ENCODE measurements at places on chromosomes 1 and 21.

GRCh38 chr1:43277116-43277876, 7.5 kb downstream of the TMEM125 start:
- DNase-seq, result no peak

- DNase-seq, result no peak
Measured at GRCh38 chr1:66295803-66296202, 238.2 kb upstream of the SGIP1 start.

GRCh38 chr1:245544236-245544635, 389.5 kb downstream of the KIF26B start:
- DNase-seq, result no peak

DNA sequence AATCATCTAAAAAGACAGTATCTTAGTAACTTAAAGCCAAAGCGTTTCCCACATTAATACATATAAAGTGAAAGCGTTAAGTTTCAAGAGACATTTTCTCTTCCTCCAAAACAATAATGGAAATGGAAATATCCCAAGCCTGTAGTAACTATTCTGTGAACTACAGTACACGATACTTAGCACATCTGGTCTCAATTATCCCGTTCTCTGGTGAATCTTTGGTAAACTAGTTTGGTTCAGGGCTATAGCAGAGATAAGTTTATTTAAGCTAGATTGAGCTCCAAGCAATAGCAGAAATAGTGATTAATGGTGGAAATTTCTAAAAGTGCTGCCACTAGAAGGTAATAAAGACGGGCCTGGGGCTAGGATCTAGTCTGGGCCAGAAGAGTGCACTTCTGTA, 55.2 kb downstream of the PCNX2 start:
- DNase-seq, result peak; percentile 59

DNA sequence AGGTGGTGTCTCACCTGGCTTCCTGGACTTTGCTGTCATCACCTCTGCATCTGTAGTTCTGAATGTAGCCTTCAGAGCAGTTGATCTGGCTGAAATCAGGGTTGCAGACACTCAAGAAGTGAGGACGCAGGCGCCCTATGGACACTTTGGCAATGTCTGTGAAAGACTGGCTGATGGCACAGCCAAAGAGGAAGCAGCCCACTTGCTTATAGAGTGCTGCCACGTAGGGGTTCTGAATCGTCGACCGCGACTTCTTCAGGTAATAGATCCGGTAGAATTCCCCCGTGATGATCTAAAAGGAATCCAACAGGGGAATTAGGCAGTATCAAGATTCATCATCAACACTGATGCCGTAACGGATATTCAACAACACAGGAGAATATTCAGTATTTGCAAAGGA, 55.1 kb downstream of the PLPP3 start:
- DNase-seq, result no peak

GRCh38 chr1:159921700-159922504, 3.4 kb downstream of the TAGLN2 start:
- DNase-seq, result no peak

DNA sequence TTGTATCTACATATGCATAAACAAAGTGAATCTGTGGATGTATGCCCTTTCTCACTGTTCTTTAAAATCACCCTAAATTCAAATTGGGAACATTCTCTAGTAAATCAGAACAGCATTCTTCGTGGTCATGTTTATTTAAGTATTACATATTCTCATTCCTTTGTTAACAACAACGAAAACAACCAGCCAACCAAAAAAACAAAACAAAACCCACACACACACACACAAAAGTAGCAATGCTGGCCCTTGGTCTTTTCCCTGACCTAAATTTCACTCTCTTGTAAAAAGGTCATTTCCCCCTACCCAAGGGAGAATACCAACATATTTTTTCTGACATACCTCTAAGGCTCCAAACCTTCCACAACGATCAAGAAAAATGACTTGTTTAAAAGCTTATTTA, 102.6 kb downstream of the NRIP1 start:
- DNase-seq, result no peak

GRCh38 chr21:14943616-14944015, 121.2 kb downstream of the NRIP1 start:
- DNase-seq, result no peak

GRCh38 chr1:25197235-25197975, 34.9 kb downstream of the SYF2 start:
- DNase-seq, result no peak

DNA sequence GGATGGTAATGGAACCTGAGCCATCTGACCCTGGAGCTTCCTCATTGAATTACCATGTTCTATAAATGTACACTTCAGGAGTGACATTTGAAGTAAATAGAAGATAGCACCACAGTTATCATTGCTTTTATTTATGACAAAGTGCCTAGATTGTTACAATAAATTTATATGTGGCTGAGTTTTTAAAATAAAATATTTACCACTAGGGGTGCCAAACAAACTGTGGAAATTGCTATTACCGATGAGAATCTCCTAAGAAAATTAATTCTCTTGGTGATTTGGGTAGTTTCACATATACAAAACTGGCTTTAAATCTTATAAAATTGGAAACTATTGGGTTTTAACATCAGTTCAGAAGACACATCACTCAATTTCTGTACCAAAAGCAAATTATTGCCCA, 1.4 kb upstream of the TNR start:
- no peak for DNase-seq

GRCh38 chr1:56212143-56212542, 367.2 kb downstream of the PLPP3 start:
- DNase-seq, result no peak

DNA sequence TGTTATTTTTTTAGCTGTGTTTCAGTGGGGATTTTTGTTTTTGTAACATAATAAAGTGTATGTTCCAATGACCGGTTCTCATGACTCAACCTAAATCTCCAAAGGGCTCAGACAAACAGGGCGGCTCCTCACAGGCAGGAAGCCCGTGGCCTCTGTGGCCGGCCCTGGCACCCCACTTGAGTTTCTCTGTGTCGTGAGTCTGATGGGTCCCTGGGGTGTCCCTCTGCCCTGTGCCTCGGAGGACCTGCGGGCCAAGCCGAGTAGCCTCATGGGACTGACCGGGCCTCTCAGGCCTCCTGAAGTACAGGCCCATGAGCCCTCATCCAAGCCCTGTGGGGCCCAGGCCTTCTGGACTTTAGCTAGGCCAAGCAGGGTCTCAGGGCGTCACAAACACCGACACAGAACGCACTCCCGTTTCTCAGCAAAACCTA, 16.1 kb upstream of the CCDC27 start:
- DNase-seq, result no peak

DNA sequence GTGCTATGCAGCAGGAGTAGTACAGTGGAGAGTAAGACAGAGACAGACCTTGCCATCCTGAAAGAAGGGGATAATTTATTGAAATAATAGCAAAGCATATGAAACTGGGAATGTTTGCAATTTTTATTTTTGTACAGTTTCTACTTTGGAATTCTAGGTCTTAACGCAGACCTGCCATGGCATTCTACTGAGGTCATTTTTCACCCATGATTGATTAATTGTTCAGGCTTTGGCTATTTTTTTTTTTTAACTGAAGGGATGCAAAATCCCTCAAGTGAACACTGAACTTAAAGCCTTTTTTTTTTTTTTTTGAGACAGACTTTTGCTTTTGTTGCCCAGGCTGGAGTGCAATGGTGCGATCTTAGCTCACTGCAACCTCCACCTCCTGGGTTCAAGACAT, 27.1 kb downstream of the MTF2 start:
- no peak for DNase-seq

- DNase-seq, result no peak
Measured at GRCh38 chr21:33815143-33815707, 100.4 kb downstream of the ATP5PO start.

GRCh38 chr1:1024771-1025699, 5.1 kb downstream of the AGRN start:
- no peak for DNase-seq

DNA sequence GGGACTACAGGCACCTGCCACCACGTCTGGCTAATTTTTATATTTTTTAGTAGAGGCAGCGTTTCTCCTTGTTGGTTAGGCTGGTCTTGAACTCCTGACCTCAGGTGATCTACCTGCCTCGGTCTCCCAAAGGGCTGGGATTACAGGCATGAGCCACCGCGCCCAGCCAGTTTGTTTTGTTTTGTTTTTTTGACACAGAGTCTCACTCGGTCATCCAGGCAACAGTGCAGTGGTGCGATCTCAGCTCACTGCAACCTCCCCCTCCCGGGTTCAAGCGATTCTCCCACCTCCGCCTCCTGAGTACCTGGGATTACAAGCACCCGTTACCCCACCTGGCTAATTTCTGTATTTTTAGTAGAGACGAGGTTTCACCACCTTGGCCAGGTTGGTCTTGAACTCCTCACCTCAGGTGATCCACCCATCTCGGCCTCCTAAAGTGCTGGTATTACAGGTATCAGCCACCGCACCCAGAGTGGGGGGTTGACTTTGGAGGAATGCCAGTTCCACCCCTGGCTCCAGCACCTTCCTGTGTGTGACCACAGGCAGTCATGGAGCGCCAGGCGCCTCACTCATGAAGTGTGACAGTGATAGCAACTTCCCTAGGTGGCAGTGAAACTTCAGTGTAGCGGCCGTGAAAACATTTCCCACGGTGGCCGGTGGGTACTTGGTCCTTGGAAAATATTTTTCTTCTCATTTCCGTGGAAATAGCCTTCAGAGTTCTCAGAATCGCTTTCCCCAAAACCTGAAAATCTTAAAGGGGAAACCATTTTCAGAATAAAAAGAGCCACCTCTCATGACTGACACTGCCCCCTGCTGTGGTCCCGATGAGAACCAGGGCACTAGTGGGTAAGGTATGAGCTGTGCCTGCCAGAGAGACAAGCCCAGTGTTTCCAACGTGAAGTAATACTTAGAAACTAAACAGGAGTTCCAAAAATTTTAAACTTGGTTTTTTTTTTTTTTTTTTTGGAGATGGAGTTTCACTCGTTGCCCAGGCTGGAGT, 48.6 kb downstream of the WDR4 start:
- DNase-seq, result no peak

GRCh38 chr1:98674075-98674781, 12.7 kb downstream of the SNX7 start:
- peak; percentile 81 for DNase-seq

GRCh38 chr1:212487774-212488435, 55.2 kb downstream of the NENF start:
- DNase-seq, result no peak

DNA sequence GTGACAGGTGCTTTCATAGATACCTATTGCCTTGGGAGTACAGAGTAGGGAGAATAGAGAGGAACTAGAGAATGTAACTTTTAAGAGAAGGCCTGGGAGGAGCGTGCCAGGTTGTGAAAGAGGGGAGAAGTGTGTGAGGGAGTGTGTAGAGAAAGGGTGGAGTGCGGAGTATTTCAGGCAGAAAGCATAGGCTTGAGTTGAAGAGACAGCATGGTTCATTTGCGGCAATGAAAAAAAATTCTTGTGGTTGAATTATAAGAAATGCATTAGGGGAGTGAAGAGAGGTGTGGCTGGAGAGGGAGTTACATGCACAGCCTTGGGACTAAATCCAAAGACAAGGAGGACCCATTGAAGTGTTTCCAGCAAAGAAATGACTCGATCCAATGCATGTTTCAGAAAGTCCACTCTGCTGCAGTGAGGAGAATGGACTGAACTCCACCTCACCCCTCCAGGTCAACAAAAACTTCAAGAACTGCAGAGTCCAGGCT, 81.7 kb upstream of the ADAM30 start:
- peak; percentile 64 for DNase-seq

DNA sequence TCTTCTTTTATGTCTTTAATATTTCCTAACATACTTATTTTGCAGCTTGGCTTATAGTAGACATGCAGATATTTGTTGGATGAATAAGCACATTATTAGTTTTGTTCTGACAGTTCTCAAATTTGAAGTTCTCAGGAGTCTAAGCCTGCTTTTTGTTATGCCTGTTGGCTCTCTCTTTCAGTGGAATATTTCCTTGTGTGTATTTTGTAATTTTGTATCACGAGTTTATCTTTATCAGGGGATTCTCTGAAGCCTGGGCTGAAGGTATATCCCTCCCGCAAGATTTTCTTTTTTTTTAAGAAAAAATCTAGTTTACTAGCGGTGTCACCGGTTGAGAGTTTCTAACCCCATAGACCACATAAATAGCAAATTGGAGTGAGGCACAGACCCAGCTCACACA, 105.9 kb downstream of the RGL1 start:
- DNase-seq, result peak; percentile 72

GRCh38 chr1:79235301-79236002, 228.9 kb upstream of the ADGRL4 start:
- DNase-seq, result peak; percentile 46

DNA sequence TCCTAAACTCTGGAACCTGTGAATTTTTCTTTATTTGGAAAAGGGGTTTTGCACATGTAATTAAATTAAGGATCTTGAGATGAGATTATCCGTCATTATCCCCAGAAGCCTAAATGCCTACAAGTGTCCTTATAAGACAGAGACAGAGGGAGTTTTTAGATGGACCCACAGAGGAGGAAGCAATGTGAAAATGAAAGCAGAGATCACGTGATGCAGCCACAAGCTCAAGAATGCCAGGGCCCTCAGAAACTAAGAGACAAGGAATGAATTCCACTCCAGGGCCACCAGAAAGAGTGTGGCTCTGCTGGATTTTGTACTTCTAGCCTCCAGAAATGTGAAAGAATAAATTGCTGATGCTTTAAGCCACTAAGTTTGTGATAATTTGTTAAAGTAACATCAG, 183.6 kb upstream of the UBE2U start:
- DNase-seq, result peak; percentile 78

DNA sequence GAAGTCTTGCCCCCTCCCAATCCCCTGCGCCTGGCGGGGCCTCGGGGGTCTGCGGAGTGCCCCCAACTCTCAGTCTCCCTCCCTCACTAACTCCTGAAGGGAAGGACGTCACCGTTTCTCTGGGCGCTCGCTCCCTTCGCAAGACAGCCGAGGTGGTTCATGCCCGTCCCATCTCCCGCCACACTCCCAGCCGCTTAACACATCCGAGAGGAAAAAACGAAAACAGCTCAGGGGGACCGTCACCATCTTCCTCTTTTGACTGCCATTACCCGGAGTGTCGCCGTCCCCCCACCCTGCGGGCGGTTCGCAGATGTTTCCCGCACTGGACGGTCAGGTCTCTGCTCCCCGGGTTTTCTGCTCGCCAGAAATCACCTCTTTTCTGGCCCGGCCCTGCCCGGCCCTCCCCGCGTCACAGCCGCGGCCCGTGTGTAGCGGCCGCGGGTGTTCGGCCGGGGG, 532 bp downstream of the ERO1B start:
- DNase-seq, result peak; percentile 11

DNA sequence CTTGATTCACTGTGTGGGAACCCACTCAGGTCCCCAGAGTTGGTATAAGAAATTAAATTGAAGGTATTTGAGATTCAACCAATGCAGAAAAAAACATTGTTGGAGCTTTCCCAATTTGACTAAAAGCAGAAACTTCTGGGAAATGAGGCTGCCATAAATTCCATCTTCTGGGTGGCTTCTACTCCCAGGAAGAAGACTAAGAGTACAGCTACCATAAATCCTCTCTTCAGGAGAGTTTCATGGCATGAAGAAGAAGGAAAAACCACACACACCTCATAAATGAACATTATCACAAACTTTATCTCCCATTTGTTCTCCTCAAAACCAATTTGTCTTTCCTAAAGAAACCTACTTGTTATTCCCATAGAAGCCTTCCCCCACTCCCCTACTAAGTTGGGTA, 283.9 kb downstream of the DPYD start:
- peak; percentile 55 for DNase-seq

GRCh38 chr21:18104802-18105201, 139.8 kb upstream of the CHODL start:
- DNase-seq, result no peak

GRCh38 chr1:212132025-212132424, 96.5 kb downstream of the DTL start:
- DNase-seq, result no peak

- no peak for DNase-seq
Measured at GRCh38 chr1:213519098-213519497, 468.1 kb downstream of the RPS6KC1 start.

Data from fibroblast of the aortic adventitia (primary cell).